Left colon (tissue), 2 donors: ENCODE measurements at places on chromosomes 6 and 20. TPM values are rescaled to one million over a fixed set of nuclear protein-coding genes. Genes with fewer than 3 reads are reported as not detected.

The C20orf204 gene
- total RNA-seq = 0.67 TPM

GRCh38 chr6:91081452-91082067 lies 494.7 kb upstream of the MAP3K7 start:
- no peak for DNase-seq

DNA sequence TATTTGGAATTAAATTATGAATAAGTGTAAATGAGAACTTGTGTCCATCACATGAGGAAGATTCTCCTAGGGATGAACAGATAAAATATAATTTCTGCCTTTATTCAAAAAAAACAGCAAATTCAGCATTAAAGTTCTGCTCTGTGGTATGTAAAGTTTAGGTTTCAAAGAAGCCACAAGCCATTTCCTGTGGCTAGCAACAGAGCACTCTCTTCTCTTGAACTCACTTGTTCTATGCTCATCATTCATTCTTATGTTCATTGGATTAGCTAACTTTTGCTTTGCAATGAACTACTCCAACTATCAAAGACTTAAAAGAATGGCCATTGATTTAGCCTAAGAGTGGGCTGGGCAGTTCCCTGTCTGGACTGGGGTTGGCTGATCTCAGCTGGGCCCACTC lies 20.8 kb upstream of the SNRPB2 start:
- no peak for DNase-seq

DNA sequence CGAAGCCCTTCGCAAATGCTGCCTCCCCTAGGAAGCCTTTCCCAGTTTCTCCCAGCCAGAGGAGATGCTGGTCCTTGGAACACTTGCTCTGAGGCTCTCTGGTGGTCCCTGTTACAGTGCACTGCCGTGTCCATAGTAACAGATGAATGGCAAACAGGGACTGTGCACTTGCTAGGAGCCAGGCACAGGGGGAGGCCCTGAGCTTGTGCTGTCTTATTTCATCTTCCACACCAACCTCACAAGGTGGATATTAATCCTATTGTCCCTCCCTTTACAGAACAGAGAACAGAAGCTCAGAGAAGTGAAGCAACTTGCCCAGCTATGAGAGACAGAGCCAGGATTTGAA lies 19.0 kb downstream of the SRC start:
- DNase-seq = peak; percentile 11

DNA sequence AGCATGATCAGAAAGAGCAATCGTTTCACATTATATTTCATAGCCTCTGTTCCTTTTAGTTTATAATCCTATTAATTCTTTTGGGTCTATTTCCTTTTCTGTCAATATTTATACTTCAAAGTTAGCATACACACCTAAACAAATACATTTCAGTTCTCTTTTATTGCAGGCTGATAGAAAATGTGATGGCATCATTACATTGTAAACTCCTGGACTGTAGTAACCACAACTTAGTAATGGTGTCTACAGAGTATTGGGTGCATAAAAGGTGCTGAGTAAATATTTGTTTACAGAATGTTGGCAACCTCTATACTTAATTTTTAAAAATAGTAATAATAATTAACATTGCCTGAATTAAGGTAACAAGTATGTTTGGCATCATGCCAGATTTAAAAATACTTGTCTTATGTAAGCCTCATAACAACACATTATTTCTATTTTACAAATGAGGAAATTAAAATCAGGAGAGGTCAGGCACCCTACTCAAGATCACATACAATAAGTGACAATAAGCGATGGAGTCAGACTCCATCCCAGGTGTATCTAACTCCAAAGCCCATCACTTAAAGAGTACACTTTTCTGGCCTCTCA lies 195.0 kb downstream of the UBE3D start:
- no peak for DNase-seq

The FITM2 gene
- 9.5 TPM for total RNA-seq

The MCHR2 gene
- not detected for total RNA-seq

DNA sequence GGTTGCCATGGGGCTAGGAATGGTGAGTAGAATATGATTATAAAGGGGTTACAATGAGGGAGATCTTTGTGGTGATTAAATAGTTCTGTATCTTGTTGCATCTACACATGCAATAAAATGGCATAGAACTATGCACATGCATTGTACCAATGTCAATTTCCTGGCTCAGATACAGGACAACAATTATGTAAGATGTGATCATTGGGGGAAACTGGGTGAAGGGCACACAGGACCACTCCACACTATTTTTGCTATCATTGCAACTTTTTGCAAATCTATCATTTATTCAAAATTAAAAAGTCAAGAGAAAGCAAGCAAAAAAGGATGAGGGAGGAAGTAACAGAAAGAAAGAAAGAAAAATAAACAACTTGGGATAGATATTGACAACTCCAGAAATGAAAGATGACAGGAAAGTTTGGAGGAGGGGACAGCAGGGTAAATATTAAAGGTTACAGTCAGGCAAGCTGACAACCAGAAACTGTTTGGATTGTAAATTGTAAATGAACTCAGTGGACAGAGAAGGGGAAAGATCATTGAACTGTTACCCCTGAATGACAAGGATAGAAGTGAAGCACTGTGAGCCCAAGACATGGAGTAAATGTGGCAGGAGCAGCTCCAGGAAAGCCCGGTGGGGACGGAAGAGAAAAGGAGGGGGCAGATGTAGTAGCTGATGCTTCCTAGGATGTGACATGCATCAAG lies 499.6 kb upstream of the JARID2 start:
- DNase-seq = no peak

GRCh38 chr6:113433335-113433991 lies 423.7 kb upstream of the MARCKS start:
- DNase-seq = peak; percentile 44

DNA sequence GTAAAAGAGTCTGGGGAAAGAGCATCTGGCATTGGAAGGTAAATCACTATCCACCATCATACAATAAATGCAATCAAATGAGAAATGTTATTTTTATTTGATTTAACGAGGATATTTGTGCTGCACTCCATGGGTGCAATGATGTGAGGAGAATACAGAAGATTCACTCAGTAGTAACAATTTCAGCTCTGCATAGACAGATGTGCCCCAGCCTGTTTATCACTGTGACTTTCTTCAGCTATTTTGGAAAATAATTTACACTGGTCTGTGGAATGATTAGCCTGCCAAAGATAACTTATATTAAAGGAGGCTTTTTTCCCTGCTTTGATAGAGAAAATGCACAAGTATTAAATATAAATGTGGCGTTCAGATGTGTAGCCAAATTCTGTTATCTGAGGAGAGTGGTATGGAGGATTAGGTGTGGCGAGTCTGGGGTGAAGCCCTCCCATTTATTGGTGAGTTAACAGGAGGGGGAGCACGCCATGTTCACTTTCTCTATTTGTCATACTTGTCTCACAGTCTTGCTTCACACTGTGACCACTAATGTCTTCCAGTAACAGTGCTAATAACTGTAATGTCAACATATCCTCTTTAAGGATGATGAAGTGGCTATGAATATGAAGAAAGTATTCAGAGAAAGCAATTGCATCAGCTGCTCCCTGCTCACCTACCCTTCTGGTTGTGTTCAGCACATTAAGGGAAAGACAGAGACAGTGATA lies 645.6 kb downstream of the MMUT start:
- no peak for DNase-seq

DNA sequence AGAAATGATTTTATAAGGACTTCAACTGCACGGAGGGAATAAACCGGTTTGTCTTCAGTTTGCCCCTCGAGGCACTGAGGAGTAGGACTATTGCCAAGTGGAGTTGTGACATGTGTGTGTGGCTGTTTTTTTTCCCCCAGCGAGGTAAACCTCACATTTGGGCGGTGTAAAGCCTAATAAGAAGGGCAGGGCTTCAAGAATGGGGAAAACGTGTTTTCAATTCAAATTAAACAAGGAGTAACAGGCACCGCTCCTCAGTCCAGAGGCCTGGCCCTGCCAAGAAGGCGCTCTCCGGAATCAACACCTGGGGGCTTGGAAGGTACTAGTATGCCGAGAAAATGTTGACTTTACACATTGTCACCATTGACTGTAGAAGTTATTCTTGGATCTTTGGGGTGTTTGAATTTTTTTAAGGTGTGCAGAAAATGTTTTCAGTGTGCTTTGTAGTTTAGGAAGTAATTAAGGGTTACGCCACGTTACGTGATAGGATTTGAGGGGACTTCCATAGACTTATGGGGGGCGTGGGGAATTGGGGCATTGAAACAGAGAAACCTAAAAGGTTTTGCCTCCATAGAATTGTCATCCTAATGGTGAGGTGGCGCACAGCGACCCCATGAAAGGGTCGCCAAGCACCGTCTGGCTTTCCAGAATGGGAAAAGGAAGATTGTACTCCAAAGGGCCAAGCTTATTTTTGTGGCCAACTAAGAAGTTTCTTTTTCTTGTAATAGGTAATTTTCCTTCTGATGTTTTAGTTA lies 791 bp downstream of the ADGRG6 start:
- no peak for DNase-seq

GRCh38 chr6:25968769-25969168 lies 6.2 kb downstream of the TRIM38 start:
- no peak for DNase-seq

DNA sequence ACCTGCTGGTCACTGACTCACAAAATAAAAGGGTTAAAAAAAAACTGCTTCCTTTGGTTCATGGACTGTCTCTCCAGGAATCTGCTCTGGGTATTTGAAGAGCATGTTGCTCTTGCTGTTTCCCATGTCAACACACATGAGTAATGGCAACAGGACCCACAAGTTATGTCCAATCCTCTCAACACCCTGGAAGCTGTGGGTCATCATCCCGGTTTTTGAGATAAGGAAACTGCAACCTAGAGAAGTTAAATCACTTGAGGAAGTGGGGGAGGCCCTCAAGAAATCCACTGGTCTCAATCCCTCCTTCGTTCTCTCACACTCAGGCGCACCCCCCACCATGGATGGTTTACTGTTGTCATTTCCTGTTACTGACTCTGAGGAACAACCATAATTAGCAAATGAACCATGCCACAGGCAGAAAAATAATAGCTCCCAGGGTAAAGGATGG lies 12.4 kb downstream of the MAP1LC3A start:
- no peak for DNase-seq

- DNase-seq = no peak
Observed at GRCh38 chr6:142537612-142538478, 236.0 kb downstream of the ADGRG6 start.
